Stimulated activated CD4-positive, alpha-beta T cell treated with anti-CD3 and anti-CD28 coated beads, Interleukin-1b, Interleukin-23, amount 100 ng/mL, for 1 hour (primary cell): ENCODE measurements at places on chromosomes 1 and 21.
A peak's percentile ranks its signal among the peaks of the same experiment; 100 is the strongest.

DNA sequence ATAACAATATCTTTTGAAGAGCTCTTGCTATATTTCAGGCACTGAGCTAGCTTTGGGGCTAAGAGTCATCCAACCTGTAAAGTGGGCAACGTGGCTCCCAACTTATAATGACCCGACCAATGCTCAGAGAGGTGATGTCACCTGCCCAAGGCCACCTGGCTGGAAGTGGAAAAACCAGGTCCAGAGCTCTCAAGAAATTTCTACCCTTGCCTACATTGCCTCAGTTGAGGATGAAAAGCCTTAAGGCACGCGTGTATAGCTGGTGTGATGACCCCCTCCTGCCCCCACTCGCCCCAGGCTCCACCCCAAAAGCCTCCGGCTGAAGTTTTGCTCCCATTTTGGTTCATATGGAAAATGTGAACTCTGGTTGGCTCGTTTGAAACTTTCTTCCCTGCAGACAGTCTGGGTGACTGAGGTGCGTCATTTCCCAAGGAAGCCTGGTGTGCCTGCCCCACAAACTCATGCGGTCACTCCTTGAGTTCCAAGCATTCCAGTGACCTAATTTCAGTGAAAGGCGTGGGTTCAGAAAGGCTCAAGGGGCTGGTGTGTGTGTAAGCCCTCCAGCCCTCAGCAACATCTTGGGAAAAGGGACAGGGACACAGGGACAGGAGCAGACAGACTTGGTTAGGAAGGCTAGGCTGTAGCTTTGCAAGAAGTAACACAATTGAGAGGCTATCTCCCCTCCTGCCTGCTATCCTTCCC, 20.5 kb downstream of the HTR1D start:
- no peak for DNase-seq

DNA sequence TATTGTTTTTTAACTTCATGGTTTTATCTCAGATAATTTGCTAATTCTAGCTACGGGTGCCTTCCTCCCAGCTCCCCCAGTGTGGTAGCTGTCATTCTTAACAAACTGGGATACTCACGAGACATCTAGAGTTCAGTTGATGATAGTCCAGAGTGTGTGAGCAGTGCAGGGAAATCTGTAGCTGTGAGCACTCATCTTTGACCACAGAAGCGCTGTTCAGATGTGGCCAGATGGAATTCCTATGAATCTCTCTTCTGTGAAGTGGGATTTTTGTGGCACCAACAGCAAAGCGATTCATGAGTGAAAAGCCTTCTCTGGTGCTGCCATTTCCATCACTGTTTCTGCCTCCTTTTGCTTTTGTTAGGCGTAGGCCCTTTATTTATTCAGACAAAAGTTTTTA, 125.1 kb downstream of the NFIA start:
- DNase-seq = no peak

- DNase-seq = no peak
Measured at GRCh38 chr1:179200586-179200985, 28.9 kb downstream of the ABL2 start.

GRCh38 chr1:77671836-77672235, 10.6 kb downstream of the ZZZ3 start:
- DNase-seq = no peak

GRCh38 chr1:11920239-11920903, 5.9 kb downstream of the KIAA2013 start:
- no peak for DNase-seq

- no peak for DNase-seq
Measured at GRCh38 chr1:218031901-218032300, 253.2 kb upstream of the RRP15 start.

GRCh38 chr1:55816456-55817426, 601.6 kb upstream of the USP24 start:
- DNase-seq = no peak

DNA sequence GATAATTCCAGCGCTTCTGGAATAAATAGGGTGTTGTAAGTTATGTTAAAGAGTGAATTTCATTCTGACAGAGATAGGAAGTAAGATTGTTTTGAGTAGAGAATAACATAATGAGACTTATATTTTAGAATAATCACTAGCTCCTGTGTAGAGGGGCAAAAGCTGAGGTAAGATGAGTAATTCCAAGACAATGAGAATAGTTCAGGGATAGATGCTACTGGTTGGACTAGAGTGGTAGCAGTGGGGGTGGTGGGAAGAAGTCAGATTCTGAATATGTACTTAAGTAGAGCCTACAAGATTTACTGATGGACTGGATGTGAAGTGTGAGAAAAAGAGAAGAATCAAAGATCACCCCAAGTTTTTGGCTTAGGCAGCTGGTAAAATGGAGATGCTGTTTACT, 23.3 kb upstream of the MOV10 start:
- no peak for DNase-seq

GRCh38 chr1:209527372-209527771, 56.1 kb upstream of the CAMK1G start:
- no peak for DNase-seq

- DNase-seq = no peak
Measured at GRCh38 chr1:201359031-201359872, 18.2 kb downstream of the TNNT2 start.

GRCh38 chr1:2240270-2241156, 12.4 kb downstream of the SKI start:
- no peak for DNase-seq

- DNase-seq = no peak
Measured at GRCh38 chr1:7478809-7479499, 292.1 kb upstream of the VAMP3 start.

GRCh38 chr1:8875216-8875861, 3.1 kb downstream of the ENO1 start:
- DNase-seq = no peak

GRCh38 chr1:16021681-16022080, at the start of gene CLCNKA:
TSS of gene CLCNKA (plus strand) at chr1:16022036. CDS start at chr1:16022620, 584 bp downstream.
- DNase-seq = no peak

DNA sequence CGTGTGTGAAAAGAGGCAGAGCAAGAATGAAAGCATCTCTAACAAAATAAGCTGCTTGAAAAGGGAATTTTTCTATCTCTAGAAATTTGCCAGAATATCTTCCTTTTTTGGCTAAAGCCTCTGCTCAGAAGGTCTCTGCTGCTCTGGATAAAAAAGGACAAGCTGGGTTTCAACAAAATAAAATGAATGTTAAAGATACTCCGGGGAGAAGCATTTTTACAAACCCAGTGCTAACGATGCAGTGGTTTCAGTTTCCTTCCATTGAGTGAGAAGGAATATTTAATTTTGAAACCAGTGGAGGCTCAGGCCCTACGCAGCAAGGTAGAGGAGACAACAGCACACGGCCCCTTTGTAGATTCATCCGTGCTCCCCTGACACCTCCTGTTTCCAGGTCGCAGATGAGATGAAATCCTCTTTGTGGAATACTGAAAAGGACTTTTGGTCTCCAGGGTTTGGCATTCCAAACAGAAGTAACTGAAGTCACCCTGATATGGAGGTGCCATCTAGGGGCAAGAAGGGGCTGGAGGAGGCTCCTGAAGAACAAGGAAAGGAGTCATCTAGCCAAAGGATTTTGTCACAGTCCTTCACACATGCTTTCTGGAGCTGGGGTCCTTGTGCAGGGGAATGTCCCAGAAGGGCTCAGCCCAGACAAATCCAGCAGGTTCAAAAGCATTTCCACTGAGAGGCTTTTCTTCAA, 65.7 kb upstream of the SYT6 start:
- DNase-seq = no peak

GRCh38 chr1:30748098-30748698, 9.4 kb downstream of the LAPTM5 start:
- no peak for DNase-seq

DNA sequence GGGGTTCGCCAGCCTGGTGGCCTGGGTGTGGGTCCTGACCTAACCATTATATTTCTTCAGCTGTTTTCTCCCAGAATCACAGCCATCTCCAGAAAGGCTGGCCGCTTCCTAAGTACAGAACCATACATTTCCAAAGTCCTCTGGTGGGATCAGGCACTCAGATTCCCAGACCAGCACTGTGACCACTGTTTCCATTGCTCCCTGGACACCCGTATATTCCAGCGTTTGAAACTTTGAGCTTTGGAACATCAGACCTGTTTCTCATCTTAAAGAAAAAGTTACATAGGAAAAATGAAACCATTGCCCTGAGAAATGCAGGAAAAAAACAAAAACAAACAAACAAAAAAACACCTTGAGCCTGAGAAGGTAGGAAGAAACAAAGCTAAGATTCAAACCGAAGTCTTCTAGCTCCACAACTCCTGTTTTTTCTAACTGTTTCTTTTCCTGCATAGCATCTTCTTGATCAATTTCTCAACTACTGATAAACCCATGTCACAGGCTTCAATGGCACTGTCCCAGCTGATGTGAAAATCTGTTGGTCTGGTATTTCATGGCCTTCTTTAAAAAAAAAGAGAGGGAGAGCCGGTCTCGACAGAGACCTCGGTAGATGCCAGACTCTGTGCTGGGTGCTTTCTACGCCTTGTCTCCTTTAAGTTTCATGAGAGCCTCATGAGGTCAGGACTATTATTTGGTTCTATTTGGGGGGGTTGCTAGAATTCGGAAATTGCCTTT, 221.3 kb downstream of the TOMM20 start:
- DNase-seq = no peak

- no peak for DNase-seq
Measured at GRCh38 chr1:180262628-180263488, 32.8 kb downstream of the LHX4 start.

DNA sequence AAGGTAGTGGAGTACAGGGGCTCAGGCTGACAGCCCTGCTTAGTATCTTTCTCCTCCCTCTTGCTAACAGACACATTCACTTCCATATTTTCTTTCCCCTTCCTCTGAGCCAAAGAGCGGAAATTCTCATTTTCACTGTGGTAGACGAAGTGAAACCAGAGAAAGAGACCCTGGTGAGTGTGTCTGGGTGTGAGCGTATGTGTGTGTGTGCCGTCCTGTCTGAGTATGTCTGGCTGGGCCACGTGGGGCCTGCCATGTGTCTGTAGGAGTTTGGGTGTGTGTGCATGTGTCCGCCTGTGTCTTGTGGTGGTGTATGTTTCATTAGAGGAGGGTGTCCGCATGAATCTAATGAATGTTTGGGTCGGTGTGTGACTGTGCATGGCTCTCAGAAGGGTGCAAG, 1.7 kb downstream of the COL8A2 start:
- no peak for DNase-seq

GRCh38 chr1:193706766-193707165, 520.4 kb upstream of the B3GALT2 start:
- DNase-seq = no peak

DNA sequence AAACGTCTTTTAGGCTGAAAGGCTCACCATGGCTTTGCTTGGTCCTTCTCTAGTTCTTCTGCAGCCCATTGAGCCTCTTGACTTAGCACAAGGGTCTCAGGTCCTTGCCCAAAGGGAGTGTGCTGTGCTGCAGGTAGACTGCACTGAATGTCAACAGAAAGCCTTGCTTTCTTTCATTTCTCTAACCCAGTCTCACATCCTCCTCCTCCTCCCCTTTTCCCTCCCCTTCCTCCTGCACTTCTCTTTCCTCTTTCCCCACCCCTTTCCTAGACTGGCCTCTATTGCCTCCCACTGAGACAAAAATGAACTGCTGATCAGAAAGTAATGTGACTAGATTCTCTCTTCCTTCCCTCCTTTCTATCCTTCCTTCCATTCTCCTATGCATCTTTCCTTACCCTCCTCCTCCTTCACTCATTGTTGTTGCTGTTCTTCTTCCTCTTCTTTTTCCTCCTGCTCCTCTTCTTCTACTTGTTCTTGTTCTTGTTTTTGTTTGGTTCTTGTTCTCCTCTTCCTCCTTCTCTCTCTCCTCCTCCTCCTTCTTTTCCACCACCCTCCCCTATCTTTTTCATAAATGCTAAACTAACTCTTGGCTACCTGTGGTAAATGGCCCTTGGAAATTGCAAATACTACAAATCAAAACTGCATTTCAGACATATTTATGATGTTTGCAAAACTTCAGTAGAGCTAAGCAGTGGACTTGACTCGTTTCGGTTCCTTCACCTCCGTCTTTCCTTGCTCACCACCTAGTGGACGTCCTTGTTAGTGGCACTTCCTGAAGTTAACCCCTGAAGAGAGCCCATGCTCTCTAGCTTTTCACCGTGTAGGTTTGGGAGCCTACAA, at the start of gene SELL:
TSS of gene SELL (minus strand) at position 152 of the 840 bp plus-strand sequence. CDS start at position 30, 122 bp downstream.
- DNase-seq = peak; percentile 34

DNA sequence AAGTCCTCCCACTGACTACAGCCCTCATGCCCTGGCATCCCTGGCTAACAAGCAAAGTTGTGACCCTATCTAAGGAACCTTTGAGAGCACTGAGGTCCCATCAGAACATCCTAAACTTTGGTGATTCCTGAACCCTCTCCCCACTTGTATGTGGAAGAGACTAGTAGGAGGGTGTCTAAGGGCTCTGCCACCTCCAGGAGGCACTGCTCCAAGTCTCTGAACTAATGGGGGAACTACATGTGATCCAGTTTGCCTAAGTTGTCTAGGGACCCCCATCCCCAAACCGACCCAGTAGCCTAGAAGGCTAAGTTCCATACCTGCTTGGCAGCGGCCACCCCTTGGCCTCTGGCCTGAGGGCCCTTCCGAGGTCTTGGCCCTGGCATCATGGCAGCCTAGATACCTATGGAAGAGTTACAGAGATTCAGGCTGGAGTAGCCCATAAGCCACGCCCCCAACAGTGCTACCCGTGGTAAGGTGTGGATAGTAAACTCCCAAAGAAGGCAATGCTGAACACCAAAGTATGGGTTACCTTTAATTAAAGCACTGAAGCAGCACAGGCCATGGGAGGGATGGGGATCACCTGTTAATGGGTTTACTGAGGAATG, 1.7 kb downstream of the CC2D1B start:
- no peak for DNase-seq

DNA sequence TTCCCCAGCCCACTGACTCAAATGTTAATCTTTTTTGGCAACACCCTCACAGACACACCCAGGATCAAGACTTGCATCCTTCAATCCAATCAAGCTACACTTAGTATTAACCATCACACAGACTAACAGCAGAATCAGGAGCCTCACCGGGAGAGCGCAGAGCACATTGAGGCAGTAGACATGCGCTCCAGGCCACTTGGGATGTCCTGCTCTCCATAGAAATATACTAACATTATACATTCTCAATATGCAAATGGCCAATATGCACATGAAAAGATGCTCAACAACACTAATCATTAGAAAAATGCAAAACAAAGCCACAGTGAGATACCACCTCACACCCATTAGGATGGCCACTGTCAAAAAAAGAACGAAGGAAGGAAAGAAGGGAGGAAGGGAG, 135.0 kb upstream of the KCNE2 start:
- DNase-seq = no peak

- DNase-seq = peak; percentile 96
Measured at GRCh38 chr21:37366482-37367316, at the start of gene DYRK1A. TSS of gene DYRK1A (plus strand) at chr21:37366773. CDS start at chr21:37420375, 53,602 bp downstream.
